ENCODE measurements at places on chromosomes 11 and 22.

GRCh38 chr22:33451866-33452469, 393.8 kb upstream of the SYN3 start:
- no peak for DNase-seq

- DNase-seq: no peak
Measured at GRCh38 chr11:78351979-78352841, 65.4 kb downstream of the GAB2 start.

DNA sequence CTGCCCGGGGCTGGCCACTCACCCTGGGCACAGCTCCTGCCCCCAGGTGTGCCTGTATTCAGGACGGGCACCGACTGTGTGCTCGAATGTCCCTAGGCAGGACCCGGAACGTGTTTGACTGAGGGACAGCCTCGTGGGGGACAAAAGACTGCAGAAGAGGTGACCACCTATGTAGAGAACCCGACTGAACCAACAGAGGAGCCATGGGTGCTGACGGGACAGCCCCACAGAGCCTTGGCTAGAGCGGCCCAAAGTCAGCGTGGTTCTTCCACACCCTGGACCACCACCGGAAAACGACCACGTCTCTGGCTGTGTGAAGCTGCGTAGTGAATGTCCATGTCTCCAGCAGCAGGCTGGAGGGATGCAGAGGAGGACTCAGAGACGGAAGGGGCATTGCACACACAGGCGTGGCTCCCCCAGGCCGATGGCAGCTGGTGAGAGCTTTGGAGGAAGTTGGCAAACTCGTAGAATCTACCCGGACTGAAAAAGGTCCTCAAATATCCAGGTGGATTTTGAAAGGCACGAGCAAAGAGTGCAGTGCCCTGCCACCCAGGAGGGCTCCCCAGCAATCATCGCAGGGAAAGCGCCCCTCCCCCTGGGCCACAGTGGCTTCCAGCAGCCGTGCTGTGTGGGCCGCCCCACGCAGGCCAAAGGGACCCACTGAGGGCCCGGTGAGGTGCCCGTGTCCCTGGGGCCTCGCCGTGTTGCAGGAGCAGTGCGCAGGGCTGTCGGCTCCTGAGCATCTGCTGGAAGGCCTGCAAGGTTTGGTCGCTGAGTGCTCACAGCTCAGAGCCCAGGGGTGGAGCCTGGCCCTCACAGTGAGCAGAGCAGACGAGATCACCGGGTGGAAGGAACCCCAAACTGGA, 17.5 kb upstream of the MUC5B start:
- DNase-seq: no peak

DNA sequence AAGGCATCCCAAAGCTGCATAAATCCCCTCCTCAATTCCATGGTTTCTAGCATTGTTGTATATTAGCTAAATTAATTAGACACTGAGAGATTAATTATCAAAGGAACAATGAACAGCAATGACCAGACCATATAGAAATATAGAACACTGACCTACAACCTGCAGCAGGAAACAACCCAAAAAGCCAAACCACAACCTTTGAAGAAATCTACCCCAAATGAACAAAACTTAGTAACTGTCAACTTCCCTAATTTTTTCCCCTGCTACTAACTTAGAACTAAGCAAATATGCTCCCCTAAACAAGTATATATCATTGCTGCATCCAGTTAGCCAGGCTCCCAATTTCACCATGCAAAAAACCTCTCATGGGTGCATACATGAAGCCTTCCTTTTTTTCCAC, 268.0 kb upstream of the ANO3 start:
- no peak for DNase-seq
